ENCODE measurements at places on chromosomes 11 and 22. TPM values are rescaled to one million over a fixed set of nuclear protein-coding genes. Genes with fewer than 3 reads are reported as not detected.

DNA sequence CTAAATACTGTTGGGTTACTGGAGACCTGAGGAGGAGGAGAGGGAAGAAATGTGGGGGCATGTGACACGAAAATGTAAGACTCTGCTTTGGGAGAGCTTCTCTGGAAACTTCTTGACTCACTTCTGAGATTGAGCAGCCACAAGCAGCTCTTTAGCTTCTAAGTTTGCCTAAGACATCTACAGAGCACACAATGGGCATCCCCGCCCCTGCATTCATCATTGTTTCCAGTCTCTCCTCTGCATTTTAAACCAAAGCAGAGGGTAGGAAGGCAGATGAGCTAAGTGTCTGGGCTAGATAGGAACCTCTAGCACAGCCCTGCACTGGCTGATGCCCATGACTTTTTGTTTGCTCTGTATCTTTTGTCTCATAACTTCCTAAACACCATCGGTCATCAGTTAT lies 2.1 kb upstream of the OR52D1 start:
- no peak overlapping the region for H3K4me3 ChIP-seq
- no peak overlapping the region for H3K27ac ChIP-seq
- no peaks in the 10 kb centered on the region for H3K4me1 ChIP-seq
- H3K36me3 ChIP-seq = no peaks in the 10 kb centered on the region

- H3K36me3 ChIP-seq = no peaks in the 10 kb centered on the region
- no peak for DNase-seq
- H3K4me1 ChIP-seq = no peaks in the 10 kb centered on the region
- no peak overlapping the region for H3K4me3 ChIP-seq
- no peak overlapping the region for H3K27ac ChIP-seq
Observed at GRCh38 chr11:125995313-125995712, 49.5 kb downstream of the VSIG10L2 start.

GRCh38 chr22:48192920-48193319 lies 1430.5 kb downstream of the TBC1D22A start:
- no peaks in the 10 kb centered on the region for H3K27me3 ChIP-seq

The CHRNA10 gene
- total RNA-seq = 1.1 TPM
